Ureter (tissue), 1 donor: ENCODE measurements at places on chromosomes 2 and 18. TPM values are rescaled to one million over a fixed set of nuclear protein-coding genes. Genes with fewer than 3 reads are reported as not detected.

DNA sequence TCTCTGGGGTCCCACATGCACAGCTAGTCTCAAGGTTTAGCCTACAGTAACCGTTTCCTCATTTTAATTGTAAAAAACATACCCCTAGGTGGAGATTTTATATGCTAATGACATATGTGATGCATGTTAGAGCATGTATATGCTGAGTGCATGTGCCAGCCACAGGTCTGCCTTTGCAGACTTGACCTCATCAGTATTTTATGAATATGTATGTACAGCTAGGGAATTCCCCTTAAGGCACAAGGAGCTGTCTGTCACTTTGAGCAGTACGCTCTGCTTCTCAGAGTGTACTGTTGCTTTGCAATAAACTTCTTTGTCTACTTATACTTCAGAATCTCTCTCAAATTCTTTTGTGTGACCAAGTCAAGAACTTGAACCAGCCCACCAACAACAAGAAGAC, 131.2 kb upstream of the ERBB4 start:
- DNase-seq: no peak

- no peak for DNase-seq
These were observed 5.8 kb downstream of the DLX2 start for GRCh38 chr2:172096626-172097547.

GRCh38 chr2:9286554-9287399, 80.2 kb downstream of the ASAP2 start:
- no peak for DNase-seq

The CRACDL gene
- total RNA-seq: 25.5 TPM

The CAVIN2 gene
- 52.4 TPM for total RNA-seq
